Activated naive CD8-positive, alpha-beta T cell treated with anti-CD3 and anti-CD28 coated beads, Interleukin-2, amount 50 U/mL, for 24 hours (primary cell): ENCODE measurements at places on chromosomes 16 and 17.

DNA sequence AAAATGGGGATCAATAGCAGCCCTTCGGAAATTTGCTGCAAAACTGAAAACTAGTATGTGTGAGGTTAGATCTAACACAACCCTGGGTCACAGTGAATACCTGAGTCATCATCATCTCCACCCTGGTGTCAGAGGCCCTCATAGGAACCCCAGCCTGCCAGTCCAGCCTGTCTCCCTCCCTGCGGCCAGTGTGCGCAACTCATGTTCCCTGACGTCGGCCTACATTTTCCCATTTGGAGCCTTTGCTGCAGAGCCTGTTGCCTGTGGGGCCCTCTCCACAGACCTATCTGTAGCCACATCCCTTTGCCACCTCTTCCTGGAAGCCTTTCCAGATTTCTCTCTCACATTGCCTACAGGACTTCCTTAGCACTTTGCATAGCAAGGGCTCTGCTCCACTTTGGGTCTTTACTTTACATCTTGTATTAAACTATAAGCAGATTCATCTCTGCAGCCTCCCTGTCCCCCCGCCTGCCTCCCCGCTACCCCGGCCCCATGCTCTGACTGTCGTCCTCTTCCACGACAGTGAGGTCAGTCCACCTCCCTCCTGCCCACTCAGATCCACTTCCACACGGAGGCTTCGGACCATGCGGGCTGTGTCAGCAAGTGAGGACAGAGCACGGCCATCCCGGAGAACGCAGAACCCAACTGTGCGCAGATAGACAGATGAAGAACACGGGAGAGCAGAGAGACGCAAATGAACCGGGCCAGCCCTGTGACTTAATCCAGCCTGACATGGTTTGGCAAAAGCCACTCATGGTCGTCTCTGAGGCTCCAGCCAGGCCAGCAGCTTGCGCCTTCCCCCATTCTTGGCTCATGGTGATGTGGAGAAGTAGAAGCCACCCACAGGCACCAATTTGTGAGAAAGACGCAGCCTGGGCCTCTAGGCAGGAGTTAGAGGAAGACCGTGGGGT, 31.0 kb downstream of the NGFR start:
- no peak for DNase-seq

GRCh38 chr17:66947311-66947710, 17.2 kb upstream of the CACNG4 start:
- no peak for DNase-seq

- no peak for DNase-seq
Measured at GRCh38 chr16:63625126-63625525, 1496.7 kb downstream of the CDH11 start.

DNA sequence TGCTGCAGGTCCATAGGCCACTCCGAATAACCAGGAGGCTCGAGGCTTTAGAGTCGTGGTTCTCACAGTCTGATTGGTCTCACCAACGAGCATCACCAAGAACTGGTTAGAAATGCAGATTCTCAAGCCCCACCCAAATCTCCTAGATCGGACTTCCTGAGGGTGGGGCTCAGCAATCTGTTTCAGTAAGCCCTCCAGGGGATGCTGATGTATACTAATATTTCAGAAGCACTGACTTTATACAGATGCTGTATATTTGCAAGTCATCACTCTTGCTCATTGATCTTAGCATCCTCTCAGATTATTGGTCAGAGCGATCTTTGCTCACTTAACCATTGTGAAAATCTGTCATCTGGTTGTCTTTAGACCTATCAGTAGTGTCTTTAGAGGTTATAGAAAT, 4.4 kb upstream of the VAC14 start:
- no peak for DNase-seq

- DNase-seq: no peak
Measured at GRCh38 chr16:55280587-55280986, 43.4 kb upstream of the IRX6 start.

GRCh38 chr17:45347444-45347843, 30.6 kb upstream of the MAP3K14 start:
- DNase-seq: no peak

- no peak for DNase-seq
Measured at GRCh38 chr17:74947041-74947754, 11.5 kb downstream of the OTOP3 start.

DNA sequence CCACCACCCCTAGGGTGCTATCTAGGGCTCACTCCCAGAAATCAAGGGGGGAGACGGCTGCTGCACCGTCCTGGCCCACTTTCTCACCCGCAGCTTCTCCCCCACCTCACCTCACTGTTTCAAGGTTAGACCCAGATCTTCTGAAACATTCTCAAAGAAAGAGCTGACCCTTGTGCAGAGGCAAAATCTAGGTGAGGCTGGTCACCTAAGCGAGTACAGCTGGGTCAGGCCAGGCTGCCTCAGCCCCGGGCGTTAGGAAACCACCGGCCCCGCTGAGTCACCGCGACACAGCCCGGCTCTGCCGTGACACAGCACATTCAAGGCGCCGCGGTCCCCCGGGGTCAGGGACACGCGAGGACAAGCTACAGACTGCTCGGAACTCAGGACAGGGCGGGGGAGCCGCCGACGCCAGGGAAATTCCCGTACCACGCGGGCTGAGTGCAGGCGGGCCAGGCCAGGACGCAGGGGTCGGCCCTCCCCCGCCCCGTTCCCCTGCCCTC, 27.1 kb downstream of the GNPTG start:
- peak; percentile 76 for DNase-seq

DNA sequence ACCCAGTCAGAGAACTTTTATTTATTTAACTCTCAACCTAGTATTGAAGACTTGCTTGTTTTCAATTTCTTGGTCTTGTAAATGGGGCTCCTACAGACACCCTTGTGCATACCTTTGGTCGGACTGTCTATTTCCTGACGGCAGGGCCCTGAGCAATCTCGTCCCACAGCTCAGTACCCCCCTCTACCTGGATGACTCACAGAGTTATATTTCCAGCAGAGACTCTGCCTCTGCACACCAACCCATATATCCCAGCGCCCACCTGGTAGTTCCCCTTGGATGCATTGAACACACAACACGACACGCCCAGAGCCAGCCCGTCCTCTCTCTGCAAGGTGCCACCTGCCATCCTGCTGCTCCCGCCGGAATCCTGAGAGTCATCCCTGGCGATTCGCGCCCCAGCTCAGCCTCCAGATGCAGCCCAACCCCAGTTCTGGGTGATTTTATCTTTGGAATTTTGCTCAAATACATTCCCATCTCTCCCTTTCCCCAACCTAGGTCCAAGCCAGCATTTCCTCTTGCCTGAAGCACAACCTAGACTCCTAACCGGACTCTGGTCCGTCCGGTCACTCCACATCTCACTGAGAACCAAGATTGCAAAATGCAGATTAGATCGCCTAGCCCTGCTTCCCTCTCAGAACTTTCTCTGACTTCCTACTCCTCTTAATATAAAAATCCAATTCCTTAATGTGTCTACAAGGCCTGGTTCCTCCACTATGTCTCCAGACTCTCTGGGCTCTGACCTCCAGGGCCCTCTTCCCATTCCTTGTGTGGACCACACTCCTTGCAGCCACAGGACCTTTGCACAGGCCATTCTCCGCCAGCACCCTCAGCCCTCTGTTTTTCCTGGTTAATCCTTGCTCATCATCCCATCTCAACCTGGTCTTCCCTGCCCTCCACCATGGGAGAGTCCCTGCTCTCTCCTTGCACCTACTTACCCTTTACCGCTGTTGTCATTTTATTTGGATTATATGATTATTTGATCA, 129.2 kb downstream of the SEC14L1 start:
- no peak for DNase-seq

GRCh38 chr17:46983782-46984181, 4.7 kb upstream of the RPRML start:
- no peak for DNase-seq

- DNase-seq: no peak
Measured at GRCh38 chr16:81185416-81185815, 53.1 kb upstream of the BCO1 start.

GRCh38 chr16:27628241-27628942, 78.4 kb downstream of the KATNIP start:
- DNase-seq: no peak

DNA sequence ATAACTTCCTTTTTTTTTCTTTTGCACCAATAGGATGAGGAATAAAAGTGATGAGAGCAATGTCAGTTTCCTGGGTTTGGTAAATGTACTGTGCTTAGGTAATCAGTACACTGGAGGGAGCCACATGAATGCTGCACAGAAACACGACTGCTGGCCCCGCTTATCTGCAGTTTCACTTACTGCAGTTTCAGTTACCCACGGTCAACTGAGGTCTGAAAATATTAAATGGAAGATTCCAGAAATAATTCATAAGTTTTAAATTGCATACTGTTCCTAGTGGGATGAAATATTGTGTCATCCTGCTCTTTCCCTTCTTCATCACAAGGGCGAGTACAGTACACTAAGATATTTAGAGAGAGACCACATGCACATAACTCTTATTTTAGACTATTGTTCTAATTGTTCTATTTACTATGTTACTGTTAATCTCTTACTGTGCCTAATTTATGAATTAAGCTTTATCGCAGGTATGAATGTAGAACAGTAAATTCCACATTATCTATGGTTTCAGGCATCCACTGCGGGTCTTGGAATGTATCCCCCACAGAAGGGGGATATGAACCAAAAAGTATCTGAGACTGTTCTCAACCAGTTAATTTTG, 6.4 kb upstream of the LGALS3BP start:
- peak; percentile 28 for DNase-seq

GRCh38 chr17:51124640-51125503, 4.2 kb upstream of the SPAG9 start:
- DNase-seq: no peak

GRCh38 chr17:61488878-61489718, 36.9 kb downstream of the TBX4 start:
- DNase-seq: no peak

GRCh38 chr16:81279392-81279791, 35.4 kb upstream of the GAN start:
- no peak for DNase-seq

DNA sequence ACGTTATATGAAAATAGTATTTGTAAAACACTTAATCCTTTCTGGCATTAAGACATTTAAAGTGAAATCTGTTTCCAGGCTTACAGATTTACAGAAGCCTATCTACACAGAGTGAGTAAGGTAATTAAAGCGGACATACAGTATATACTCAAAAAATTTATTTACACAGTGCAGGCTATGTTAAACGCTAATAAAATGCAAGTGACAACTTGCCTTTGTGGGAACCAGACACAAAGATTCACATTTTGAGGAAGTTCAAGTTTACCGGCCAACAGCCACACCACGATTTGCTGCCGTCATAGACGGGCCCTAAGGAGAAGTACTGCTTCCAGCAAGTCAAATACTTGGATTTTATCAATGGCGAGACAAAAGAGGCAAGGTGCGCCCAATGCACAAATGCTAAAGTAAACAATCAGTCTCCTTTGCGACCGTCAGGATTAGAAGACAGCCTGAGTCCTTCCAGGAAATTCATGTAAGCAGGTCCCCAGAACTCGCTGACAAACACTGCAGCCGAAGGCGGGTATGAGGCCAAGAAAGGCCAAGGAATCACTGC, 801 bp downstream of the VPS35 start:
- no peak for DNase-seq

DNA sequence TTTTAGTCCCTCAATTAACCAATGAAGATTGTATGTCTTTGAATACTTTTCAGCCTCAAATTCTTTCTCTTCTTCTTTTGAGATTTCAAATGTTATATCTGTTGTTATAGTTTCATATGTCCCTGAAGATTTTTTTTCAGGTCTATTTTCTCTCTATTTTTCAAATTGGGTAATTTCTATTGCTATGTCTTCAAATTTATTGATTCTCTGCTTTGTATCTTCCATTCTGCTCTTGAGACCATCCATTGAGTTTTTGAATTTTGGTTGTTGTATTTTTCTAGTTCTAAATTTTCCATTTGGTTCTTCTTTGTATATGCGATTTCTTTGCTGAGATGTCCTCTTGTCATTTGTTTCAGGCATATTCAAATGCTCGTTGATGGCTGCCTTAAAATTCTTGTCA, 26.7 kb downstream of the MAP2K6 start:
- no peak for DNase-seq

- DNase-seq: no peak
Measured at GRCh38 chr17:29341726-29342125, 47.8 kb upstream of the NUFIP2 start.

- no peak for DNase-seq
Measured at GRCh38 chr16:56258508-56259424, 67.5 kb downstream of the GNAO1 start.

- no peak for DNase-seq
Measured at GRCh38 chr17:47800686-47801085, 20.9 kb downstream of the OSBPL7 start.

- no peak for DNase-seq
Measured at GRCh38 chr17:34465789-34466188, 102.8 kb upstream of the CCL1 start.

- DNase-seq: no peak
Measured at GRCh38 chr17:65088621-65089360, 32.3 kb upstream of the GNA13 start.

DNA sequence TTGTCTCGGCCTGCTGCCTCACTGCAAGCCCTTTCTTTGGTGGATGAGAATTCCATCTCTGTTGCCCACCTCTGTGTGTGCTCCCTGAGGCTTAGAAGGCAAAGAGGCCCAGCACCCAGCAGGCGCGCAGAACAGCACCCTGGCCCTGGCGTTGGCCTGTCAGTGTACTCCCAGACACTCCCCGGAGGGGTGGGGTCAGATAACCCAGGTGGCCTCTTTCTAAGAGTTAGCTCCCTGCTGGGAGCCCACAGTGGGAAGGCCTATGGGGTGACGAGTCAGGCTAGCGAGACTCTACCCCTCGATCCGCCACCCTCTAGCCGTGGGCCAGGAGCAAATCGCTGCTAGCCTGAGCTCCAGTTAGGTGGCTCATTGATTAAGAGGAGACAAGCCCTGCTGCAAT, 38.1 kb downstream of the SRL start:
- no peak for DNase-seq

GRCh38 chr17:62573480-62574117, 53.9 kb upstream of the MRC2 start:
- no peak for DNase-seq

- no peak for DNase-seq
Measured at GRCh38 chr17:73334771-73335513, 23.1 kb upstream of the CDC42EP4 start.

- no peak for DNase-seq
Measured at GRCh38 chr17:28125526-28126378, 83.3 kb downstream of the NLK start.

GRCh38 chr17:28471531-28472342, 1.7 kb upstream of the SLC13A2 start:
- DNase-seq: no peak

- peak; percentile 75 for DNase-seq
Measured at GRCh38 chr17:2050300-2051060, 4.4 kb upstream of the HIC1 start.

GRCh38 chr17:19876529-19877161, 8.9 kb upstream of the ULK2 start:
- DNase-seq: peak; percentile 42

- no peak for DNase-seq
Measured at GRCh38 chr17:65064452-65065019, 8.0 kb upstream of the GNA13 start.

GRCh38 chr16:88665148-88665547, 2.3 kb upstream of the MVD start:
- DNase-seq: no peak
